ENCODE measurements at places on chromosomes 1 and 21. TPM values are rescaled to one million over a fixed set of nuclear protein-coding genes. Genes with fewer than 3 reads are reported as not detected.

The MTX1 gene
- total RNA-seq: 58.9 TPM

DNA sequence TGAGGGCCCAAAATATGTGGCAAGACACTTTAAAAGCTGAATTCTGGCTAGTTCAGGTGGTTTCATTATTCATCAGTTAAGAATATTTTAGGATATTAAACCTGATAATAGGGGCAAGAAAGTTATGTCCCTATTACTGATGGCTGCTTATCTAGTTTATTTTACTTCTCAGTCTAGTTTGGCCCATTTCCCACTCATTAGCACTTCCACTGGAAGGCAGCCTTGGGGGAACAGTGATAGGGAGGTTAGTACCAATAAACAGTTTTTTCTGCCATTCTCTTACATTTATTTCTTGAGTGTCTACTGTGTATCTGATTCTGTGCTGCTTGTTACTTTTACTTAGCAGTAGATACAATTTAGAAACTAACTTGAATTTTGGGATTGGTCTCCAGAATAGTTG, 9.0 kb downstream of the PPP1R12B start:
- no peak for DNase-seq

DNA sequence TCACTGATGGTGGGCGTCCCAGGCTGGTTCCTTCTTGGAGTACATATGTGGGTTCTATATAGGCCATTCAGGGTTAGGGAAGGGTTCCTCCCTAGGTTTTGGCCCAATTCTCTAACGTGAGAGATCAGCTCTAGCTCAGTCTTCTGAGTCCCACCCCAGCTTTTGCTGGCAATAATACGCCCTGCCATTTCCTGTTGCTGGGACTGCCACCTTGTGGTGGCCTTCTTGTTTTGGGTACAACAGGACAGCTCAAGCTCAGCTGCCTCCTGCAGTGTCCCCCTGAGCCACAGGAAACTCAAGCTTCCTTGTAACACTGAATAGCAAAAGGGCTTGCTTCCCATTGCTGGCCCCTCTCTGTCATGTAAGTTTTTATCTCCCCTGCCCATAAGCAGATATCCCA, 77.8 kb downstream of the BACH1 start:
- peak; percentile 32 for DNase-seq

GRCh38 chr1:212002536-212002935, 32.8 kb downstream of the INTS7 start:
- DNase-seq: no peak

The OR2T2 gene
- not detected for total RNA-seq

GRCh38 chr1:161885003-161885402, 118.9 kb downstream of the ATF6 start:
- DNase-seq: peak; percentile 21

DNA sequence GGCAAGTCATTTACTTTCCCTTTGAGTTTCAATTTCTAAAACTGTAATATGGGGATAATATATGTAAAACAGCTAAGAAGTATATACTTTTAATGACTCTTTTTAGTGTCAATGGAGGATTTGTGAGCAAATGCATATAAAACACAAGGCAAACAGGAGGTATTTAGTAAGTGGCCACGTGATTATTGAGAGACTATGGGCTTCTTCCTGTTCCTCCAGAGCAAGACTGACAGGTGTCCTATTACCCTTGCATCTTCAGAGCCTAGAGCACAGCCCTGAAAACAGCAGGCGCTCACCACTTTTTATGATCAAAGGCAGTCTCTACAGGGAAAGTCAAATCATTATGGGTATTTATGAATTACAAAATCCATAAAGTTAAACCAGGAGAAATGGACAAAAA, 941 bp upstream of the ROR1 start:
- DNase-seq: no peak

DNA sequence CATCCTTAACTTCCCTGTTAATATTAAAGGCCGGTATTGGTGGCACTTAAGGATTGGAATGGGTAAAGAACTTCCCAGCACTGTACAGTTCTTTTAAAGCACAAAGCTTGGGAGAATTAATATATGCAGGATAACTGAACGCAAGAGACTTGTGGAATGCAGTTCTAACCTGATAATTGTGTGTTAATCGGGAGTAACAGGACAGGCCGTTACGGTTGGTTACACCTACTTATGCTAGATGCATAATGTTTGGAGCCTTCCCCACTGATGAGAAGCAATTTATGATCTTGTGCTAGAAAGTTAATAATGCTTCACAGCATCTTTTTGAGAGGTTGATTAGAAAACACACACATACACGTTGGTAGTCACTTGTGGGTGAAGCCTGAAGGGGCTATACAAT, 7.0 kb downstream of the CHTOP start:
- no peak for DNase-seq

The GBP5 gene
- total RNA-seq: 0.54 TPM

- no peak for DNase-seq
Observed at GRCh38 chr1:168921629-168922028, 184.9 kb upstream of the ATP1B1 start.

The DYNLT5 gene
- not detected for total RNA-seq

GRCh38 chr1:76238094-76238628, 163.6 kb downstream of the ST6GALNAC3 start:
- peak; percentile 50 for DNase-seq

GRCh38 chr1:54786778-54787177, 14.3 kb downstream of the TTC22 start:
- DNase-seq: no peak

DNA sequence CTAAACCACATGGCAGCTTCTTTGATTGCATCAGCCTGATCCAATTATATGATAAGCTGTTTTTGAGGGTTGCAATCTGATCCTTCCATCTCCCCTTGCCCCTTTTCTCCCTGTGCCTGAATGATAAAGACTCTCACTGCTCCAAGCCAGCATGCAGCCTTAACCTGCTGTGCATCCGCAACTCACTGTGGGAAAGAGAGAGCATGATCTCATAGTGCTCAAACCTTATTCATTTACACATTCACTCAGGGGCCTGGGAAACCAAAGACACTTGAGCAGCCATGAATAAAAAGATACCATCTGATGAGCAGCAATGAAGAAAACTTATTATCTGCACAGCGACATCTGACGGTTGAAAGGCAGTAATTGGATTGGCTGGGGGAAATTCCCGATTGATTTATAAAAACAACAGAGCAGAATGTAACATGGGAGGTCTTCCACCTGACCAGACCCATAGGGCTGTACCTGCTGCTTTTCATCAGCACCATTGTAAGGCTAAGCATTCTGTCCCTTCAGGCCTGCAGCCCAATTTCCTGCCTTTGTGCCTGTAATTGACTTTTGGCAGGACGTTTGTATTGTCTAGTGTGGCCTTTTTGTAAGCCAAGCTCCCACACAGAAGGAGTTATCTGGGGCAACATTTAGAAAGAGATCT, 62.5 kb downstream of the KIAA0040 start:
- no peak for DNase-seq

The FMOD gene
- total RNA-seq: not detected

GRCh38 chr1:77704736-77705135, 22.3 kb upstream of the ZZZ3 start:
- no peak for DNase-seq

DNA sequence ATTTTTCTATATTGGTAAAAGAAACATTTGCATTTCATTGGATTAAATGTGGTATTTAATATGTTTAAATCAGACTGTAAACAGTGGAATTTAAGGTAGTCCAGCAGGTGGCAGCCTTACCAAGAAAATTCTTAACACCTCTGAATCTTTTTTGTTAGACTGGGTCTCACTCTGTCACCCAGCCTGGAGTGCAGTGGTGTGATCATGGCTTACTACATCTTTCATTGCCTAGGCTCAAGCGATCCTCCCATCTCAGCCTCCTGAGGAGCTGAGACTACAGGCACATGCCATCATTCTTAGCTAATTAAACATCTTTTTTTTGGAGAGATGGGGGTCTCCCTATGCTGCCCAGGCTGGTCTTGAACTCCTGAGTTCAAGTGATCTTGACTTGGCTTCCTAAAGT, 98.8 kb downstream of the RABGAP1L start:
- peak; percentile 64 for DNase-seq

DNA sequence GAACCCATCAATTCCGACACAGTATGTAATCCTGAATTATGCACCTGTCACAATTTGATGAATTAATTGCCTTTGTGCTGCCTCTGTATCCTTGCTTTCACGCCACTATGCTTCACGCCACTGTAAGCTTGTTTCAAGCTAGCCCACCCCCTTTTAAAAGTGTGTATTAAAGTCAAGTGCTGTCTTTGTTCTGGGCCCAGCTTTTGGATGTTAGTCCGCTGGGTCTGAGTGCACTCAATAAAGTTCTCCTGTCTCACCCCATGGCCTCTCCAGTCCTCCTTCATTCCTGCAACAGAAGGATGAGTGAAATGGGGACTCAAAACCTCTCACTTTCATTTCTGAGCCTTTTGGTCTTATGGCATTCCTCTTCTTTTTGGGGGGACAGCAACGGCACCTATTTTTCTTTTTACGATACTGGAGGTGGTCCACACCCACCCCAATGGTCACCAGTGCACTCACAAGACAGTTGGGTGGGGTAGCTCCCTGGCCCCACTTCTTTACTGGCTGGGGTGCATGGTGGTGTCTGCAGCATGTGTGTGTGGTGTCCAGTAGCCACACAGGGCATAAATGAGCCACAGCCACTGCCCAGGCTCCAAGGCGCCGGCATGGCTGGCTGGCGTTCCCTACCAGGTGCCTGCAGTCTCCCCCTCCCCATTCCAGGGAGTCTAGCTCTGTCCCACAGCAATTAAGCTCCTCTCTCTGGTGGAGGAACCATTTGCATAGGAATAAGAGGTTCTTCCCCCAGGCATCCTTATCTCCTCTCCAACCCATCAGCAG, 1.8 kb downstream of the THEM4 start:
- DNase-seq: no peak

The RNF186 gene
- total RNA-seq: not detected

Data from Calu3 (cell line).